ENCODE measurements at places on chromosomes 2 and 18. TPM values are rescaled to one million over a fixed set of nuclear protein-coding genes. Genes with fewer than 3 reads are reported as not detected.

IL36RN gene
- total RNA-seq: not detected

MC5R gene
- total RNA-seq: not detected

FRZB gene
- 0.49 TPM for total RNA-seq

LBH gene
- 1.2 TPM for total RNA-seq

ALK gene
- total RNA-seq: not detected

PLA2R1 gene
- total RNA-seq: 0.34 TPM

LRRC30 gene
- total RNA-seq: not detected

ASXL3 gene
- total RNA-seq: not detected

SERPINB5 gene
- total RNA-seq: 19.5 TPM

- DNase-seq: peak; percentile 13
- H3K4me3 ChIP-seq: no peak overlapping the region
- H3K27me3 ChIP-seq: no peaks in the 10 kb centered on the region
- no peaks in the 10 kb centered on the region for H3K4me1 ChIP-seq
- no peaks in the 10 kb centered on the region for H3K36me3 ChIP-seq
Observed at GRCh38 chr2:6526093-6526824, 339.4 kb downstream of the CMPK2 start.

GRCh38 chr2:15734674-15735483 lies 143.2 kb downstream of the DDX1 start:
- H3K27ac ChIP-seq: no peak overlapping the region
- no peak for DNase-seq
- H3K4me1 ChIP-seq: peaks cover 12% of the 10 kb centered on the region
- H3K27me3 ChIP-seq: peaks cover 52% of the 10 kb centered on the region

DNA sequence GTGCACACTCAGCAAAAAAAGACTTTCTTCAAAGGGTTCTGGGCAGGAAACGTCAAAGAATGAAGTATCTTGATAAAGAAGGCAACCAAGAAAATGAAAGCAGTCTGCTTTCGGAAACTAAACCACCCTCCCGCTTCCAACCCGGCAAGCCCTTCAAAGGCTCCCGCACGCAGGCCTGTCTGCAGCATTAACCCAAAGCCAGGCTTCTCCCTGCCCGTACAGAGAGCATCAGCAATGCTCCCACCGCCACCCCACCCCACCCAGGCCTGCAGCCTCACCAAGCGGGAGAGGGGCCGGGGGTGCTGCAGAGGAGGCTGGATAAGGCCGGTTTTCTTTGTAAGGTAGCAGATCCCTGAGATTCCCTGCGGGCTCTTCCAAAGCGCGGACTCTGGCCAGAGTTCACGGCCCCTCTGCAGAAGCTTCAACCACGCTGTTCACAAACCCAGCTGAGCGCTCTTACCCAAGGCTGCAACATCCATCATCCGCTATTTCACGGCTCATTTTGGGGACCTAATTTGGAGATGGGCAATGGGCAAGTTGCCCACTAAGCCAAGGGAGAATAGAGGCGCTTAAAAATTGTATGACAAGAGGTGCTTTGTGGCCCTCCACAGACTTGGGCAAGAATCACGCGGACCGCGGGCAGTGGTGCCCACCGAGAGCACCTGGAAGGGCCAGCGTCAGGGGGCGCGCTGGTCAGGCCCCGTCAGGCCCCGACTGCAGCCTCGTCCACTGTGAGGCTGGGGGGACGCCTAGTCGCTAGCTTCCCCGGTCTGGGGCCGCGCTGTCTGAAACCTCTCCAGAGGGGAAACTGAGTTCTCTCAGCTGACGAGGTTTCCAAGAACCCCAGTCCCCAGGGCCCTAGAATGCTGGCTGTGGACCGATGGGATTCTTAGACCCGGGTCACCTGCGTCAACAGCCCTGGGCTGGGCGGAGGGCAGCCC lies 225.4 kb upstream of the ID2 start:
- H3K36me3 ChIP-seq: no peaks in the 10 kb centered on the region
- DNase-seq: no peak
- H3K27me3 ChIP-seq: no peaks in the 10 kb centered on the region
- no peak overlapping the region for H3K27ac ChIP-seq
- H3K4me3 ChIP-seq: no peak overlapping the region

DNA sequence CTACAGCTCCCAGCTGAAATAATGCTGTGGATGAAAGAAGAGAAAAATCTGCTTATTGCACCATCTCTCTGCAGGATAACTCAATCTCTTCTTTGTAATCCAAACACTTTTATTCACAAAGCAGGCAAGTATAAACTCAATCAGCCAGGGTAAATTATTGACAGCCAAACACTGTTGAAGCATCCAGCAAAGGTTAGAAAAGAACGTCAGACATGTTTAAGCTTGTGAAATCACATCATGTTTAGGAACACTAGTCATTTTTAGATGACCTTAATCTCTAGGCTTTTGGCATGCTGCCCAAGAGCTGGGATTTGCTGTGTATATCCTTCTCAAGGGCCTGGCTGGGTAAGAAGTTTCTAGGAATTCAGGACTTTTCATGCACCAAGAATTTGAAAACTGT lies 1148.1 kb upstream of the FANCL start:
- H3K27ac ChIP-seq: no peak overlapping the region
- H3K4me1 ChIP-seq: no peaks in the 10 kb centered on the region
- DNase-seq: no peak
- no peak overlapping the region for H3K4me3 ChIP-seq

- H3K27me3 ChIP-seq: no peaks in the 10 kb centered on the region
- no peaks in the 10 kb centered on the region for H3K4me1 ChIP-seq
- DNase-seq: no peak
- H3K4me3 ChIP-seq: no peak overlapping the region
Observed at GRCh38 chr2:168087401-168087800, 160.0 kb downstream of the STK39 start.

DNA sequence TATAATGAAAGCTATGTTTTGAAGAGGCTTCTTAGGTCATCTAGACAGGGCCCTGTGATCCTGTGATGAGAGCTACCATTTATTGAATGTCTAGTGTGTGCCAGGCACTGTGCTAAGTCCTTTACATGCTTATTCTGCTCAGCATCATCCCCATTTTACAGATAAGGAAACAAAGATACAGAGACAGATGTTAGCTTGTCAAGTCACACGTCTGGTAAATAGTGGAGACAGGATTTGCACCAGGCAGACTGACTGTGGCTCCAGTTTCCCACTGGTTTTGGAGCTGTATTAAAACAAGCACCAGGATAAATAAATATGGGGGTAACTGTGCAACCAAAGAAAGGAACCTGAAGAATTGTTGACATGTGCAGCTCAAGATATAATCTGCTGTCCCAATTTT lies 19.2 kb upstream of the EML6 start:
- no peaks in the 10 kb centered on the region for H3K36me3 ChIP-seq
- H3K4me3 ChIP-seq: no peak overlapping the region
- H3K27me3 ChIP-seq: no peaks in the 10 kb centered on the region
- no peaks in the 10 kb centered on the region for H3K4me1 ChIP-seq
- no peak overlapping the region for H3K27ac ChIP-seq

DNA sequence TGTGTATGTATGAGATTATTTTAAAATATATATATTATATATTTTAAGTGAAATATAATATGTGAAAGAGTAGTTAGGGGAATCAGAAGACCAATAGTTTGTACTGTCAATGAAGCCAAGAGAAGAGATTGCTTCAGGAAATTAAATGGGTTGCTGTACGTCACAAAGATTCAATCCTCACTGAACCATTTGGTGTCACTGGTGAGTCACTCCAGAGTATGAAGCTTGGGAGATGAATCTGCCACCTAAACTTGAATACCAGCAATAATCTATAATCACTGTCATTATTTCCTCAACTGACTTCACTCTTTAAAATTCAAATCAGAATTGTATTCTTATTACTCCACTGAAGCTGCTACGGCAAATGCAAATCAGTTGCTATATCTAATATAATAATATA lies 41.9 kb upstream of the SCN9A start:
- H3K36me3 ChIP-seq: no peaks in the 10 kb centered on the region
- no peak overlapping the region for H3K27ac ChIP-seq
- H3K4me3 ChIP-seq: no peak overlapping the region
- no peaks in the 10 kb centered on the region for H3K27me3 ChIP-seq

DNA sequence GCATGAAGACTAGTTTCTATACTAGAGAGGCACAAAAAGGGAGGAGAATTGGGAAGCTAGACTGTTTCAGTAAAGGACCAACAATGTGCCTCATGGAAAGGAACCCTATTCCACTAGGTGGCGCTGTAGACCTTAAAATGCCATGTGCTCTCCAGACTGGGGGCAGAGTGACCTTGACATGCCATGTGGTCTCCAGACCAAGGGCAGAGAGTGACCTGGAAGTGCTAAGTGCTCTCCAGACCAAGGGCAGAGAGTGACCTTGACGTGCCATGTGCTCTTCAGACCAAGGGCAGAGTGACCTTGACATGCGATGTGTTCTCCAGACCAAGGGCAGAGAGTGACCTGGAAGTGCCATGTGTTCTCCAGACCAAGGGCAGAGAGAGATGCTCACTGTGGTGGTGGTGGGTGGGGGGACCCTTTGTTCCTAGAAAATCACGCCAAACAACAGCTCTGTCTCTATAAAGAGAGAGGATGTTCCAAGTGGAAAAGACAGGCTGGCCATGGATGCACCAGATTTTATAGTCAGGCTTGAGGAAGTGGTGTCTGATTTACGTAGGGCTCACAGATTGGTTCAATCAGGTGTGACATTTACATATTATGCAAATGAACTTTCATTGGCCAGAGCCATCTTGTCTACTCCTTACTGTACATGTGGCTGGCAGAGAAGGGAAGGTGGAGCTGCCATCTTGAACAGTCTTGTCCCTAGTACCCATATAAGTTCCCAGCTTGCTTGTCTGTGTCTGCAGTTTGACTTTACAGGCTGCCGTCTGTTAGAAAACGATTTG lies 344.0 kb upstream of the DDX18 start:
- peak; percentile 6 for DNase-seq
- H3K4me1 ChIP-seq: no peaks in the 10 kb centered on the region
- H3K27ac ChIP-seq: no peak overlapping the region
- H3K4me3 ChIP-seq: no peak overlapping the region
- H3K36me3 ChIP-seq: no peaks in the 10 kb centered on the region

GRCh38 chr2:98771721-98772524 lies 41.0 kb upstream of the MGAT4A start:
- no peak for DNase-seq
- H3K36me3 ChIP-seq: no peaks in the 10 kb centered on the region
- no peak overlapping the region for H3K27ac ChIP-seq
- no peaks in the 10 kb centered on the region for H3K27me3 ChIP-seq
- H3K4me3 ChIP-seq: no peak overlapping the region

- no peak for DNase-seq
- H3K4me3 ChIP-seq: no peak overlapping the region
- H3K27ac ChIP-seq: no peak overlapping the region
Observed at GRCh38 chr2:38747007-38747424, 4.1 kb downstream of the SRSF7 start.

DNA sequence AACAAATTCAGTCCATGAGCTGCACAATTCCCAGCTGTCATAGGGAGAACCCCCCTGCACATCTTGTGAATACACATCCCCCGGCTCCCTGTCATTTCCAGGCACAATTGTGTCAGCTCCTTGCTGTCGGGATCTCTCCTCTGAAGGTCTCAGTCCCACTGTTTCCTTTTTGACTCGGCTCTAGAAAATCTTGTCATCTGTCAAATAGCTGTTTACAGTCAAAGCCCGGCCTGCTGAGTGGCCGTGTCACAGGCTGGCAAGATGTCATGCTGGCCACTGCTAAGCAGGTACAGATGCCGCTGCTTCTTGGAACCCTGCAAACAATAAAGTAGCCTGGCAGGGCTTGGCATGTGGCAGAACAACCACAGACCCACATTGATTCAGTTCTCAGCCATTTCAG lies 61.7 kb downstream of the LYPD1 start:
- H3K4me1 ChIP-seq: no peaks in the 10 kb centered on the region
- no peak overlapping the region for H3K4me3 ChIP-seq
- no peaks in the 10 kb centered on the region for H3K36me3 ChIP-seq
- H3K27ac ChIP-seq: no peak overlapping the region
- H3K27me3 ChIP-seq: no peaks in the 10 kb centered on the region
- no peak for DNase-seq

- H3K27me3 ChIP-seq: 0 out of 2 replicates have a peak, but pooled peaks cover 5% of the 10 kb centered on the region
- no peaks in the 10 kb centered on the region for H3K4me1 ChIP-seq
- no peaks in the 10 kb centered on the region for H3K36me3 ChIP-seq
- DNase-seq: no peak
Observed at GRCh38 chr2:35946478-35946877, 409.1 kb upstream of the CRIM1 start.

DNA sequence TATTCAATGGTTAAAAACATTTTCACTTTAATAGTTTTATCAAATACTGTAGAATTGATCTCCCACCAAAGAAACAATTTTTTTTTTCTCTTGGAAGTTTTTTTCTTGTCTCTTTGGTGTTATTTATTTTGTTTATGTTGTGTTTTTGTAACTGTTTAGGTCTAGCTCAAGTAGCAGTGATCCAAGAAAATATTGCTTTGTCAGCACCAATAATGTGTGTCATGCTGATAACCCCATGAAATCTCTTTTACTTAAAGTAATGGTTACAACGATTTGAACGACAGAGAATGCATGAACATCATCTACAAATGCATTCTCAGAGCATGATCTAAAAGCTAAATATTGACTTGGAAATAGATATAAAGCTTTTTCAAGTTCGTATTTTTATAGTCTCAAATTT lies 122.9 kb downstream of the DOK6 start:
- no peaks in the 10 kb centered on the region for H3K36me3 ChIP-seq
- H3K4me3 ChIP-seq: no peak overlapping the region
- no peak overlapping the region for H3K27ac ChIP-seq

DNA sequence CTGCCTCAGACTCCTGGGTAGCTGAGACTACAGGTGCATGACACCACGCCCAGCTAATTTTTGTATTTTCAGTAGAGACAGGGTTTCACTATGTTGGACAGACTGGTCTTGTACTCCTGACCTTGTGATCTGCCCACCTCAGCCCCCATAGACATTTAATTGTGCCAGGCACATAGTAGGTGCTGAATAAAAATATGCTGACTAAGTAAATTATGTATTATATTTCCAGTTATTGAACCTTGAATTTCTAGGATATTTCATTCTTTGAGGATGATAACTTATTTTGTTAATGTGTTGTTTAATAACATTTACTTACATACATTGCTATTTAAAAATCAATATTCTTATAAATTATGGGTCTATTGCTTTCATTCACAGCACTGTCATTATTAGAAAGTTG lies 190.4 kb upstream of the LRRTM4 start:
- no peak overlapping the region for H3K27ac ChIP-seq
- H3K27me3 ChIP-seq: no peaks in the 10 kb centered on the region
- H3K4me1 ChIP-seq: no peaks in the 10 kb centered on the region

- H3K27me3 ChIP-seq: no peaks in the 10 kb centered on the region
- no peak for DNase-seq
- peaks cover 38% of the 10 kb centered on the region for H3K4me1 ChIP-seq
- no peak overlapping the region for H3K27ac ChIP-seq
- no peak overlapping the region for H3K4me3 ChIP-seq
Observed at GRCh38 chr18:26468931-26469340, 79.4 kb downstream of the KCTD1 start.
